Mesothelial cell of epicardium (in vitro differentiated cells): ENCODE measurements at places on chromosomes 1 and 21.

DNA sequence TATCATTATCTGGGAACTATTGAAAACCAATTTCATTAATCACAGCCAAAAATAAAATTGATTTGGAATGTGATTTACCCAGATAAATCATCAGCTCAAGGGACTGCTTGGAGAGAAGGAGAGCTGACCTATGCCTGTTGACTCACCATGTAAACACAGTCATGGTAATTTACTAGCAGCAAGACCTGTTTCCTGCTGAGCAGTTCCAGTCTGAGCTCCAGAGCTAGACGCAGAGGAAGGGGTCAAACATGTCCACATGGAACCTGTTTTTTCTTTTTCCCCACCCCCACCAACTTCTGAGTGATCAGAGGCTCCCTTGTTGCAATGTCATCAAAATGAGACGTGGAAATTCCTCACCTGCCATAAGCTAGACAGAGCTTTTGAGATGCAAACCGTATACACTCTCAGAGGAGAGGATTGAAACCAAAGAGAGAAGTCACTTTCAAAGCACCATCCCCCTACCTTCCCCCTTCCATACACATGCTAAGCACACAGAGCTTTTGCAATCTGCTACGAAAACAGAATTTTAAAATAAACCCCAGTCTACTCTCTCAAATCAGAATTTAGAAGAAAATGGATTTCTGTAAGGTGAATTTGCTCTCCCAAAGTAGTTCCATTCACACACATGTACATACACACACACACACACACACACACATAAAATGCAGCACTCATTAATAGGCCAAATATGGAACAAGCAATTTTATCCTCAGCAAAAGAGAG lies 55.9 kb upstream of the PTGFRN start:
- no peak for DNase-seq

DNA sequence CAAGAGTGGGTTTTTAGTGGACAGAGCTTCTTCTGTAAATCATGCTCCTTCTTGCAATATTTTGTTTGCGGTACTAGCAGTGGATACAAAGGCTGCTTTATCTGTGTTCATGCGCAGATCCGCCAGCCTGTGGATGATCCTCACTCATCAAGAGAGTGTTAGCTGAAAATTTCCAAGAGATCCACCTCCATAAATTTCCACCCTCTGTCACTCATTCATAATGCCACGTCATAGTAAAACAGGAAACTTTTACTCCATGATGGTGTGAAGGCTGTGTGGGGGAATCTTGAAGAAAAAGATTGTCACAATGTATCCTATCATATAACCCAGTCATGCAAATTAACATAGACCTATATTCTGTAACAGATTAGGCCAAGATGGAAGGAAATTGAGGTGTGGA lies 4.4 kb upstream of the MAPKAPK2 start:
- DNase-seq = no peak

DNA sequence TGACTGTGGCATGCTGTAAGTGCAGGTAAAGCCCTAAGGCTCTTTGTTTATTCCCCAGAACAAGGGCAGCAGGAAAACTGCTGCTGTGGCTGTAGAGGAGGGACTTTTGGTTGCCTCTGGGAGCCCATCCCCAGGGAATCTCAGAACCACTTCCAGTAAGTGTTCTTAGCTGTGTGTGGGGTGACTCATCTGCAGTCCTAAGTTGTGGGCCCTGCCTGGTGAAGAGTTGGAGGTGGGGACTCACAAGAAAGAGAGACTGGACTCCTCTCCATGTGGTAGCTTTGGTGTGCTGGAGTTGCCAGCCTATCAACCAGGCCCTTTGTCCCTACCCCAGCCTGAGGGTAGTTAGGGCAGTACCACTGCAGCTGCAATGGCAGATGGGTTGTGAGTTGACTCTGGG lies 24.0 kb upstream of the DENND1B start:
- no peak for DNase-seq

DNA sequence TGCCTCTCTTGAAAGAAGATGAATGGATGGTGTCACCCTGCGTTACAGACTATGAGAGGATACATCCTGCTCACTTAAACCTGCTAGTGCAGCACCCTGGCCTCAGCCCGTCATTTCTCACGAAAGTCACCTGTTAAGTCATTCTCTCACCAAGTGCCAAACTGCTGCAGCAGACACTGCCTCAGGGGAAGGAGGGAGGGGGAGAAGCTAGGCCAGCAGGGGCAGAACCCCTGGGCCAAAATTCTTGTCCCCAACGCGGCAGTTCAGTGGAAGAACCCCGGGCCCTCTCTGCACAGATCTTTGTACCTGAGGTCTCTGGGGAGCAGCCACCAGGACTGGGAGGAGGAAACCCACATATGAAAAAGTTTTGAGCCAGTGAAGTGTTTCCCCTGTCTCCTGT lies 37.6 kb downstream of the SYT6 start:
- DNase-seq = no peak

- DNase-seq = no peak
Measured at GRCh38 chr1:24374891-24375786, 38.4 kb downstream of the STPG1 start.

GRCh38 chr1:230068952-230069684 lies 2.1 kb downstream of the GALNT2 start:
- DNase-seq = peak; percentile 27

DNA sequence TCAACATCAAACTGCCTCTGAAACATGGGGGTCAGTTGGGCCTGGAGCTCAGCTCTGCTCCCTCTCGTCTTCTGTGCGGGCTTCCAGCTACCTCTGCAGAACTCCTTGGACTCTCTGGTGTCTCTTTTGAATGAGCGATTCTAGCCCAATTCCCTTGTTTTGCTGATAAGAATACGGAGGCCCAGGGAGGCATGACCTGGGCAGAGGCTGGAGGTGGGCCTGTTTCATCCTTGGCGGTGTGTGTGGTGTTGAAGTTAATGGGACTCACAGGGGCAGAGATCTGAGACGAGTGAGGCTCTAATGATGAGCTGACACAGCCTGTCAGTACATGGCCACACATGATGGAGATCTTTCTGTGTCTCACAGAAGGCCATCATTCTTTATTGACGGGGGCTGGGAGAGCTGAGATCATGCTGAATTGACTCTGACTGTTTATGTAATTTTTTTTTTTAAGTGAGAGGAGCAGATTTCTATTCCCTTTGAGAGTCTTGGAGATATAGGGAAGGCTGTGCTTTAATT lies 134.5 kb downstream of the URB2 start:
- no peak for DNase-seq

GRCh38 chr21:33029975-33030461 lies 4.3 kb downstream of the OLIG2 start:
- no peak for DNase-seq

DNA sequence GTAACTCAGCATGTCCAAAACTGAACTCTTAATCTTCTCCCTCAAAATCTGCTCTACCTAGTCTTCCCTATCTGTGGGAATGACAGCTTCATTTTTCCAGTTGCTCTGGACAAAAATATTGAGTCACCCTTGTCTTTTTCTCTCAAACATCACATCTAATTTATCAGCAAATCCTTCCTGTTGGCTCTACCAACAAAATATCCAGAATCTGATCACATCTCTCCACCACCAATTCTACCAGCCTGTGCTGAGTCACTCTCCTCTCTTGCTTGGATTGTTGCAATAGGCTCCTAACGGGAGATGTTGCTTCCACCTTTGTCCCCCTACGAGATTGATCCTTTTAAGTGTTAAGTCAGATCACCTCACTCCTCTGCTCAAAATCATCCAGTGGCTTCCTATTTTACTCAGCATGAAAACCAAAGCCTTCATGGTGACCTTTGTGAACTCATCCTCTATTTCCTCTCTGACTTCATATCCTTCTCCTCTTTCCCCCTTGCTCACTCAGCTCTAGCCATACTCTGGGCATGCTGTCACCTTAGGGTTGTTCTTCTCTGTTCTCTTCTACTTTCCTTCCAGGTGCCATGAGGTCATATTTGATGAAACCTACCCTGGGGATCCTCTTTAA lies 21.5 kb upstream of the SMYD2 start:
- DNase-seq = no peak

DNA sequence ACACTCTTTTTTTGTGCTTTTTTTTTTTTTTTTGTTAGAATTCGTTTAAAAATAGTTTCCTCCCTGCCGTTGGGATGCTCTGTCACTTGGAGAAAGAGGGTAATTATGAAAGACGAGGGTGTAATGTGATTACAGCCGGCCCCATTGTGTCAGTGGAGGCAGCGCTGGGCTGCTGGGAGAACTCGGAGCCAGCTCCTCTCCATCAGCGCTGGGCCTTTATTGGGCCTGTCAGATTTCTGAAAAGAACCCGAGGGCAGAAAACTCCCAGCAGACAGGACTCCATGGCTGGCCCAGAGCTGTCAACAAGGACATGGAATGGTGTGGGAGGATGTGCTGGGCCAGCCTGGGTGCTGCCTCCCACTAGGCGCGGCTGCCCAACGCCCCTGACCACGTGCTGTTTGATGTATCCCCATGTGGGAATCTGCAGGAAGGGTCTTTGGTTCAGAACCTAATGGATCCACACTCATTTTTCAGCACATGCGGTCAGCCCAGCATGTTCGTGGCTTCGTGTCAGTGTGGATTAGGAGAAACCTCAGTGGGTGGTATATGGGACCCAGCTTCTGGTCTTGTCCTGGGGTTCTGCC lies 222.6 kb upstream of the KIAA0040 start:
- DNase-seq = no peak

DNA sequence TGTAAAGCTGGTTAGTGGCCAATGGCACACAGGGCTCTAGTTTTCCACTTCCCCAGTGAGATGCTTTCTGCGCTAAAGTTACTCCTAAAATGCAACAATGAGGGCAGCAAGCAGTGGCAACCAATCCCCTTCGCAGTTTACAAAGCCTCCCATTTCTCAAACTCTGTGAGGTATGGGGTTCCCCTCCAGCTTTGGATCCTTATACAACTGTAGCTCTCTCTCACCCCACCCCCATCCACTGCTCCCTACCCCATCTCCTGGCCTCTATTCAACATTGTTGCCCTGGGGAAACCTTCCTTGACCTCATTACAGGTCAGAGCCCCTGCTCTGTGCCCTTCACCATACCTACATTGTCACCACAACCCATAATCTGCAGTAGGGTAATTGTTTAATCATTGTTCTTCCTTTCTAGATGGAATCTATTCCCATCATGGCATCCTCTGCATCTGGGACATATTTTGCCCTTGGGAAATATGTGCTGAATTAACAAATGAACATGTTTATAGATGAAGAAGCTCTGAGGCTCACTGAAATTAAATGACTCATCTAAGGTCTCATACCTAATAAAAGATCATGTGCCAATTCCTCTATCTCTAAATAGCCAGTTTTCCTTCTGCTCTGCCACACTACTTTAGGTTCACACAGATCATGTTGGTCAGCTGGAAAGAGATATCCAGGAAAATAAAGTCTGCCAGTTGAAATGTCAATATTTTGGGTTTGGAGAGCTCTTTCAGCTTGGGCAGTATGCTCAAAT lies 12.6 kb downstream of the KIAA0040 start:
- DNase-seq = no peak
